ENCODE measurements at places on chromosomes 4 and X. TPM values are rescaled to one million over a fixed set of nuclear protein-coding genes. Genes with fewer than 3 reads are reported as not detected.

Gene UGT2B10
- total RNA-seq, result 0.45 TPM

Gene GLRB
- 5.2 TPM for total RNA-seq

Gene TMSB15C
- total RNA-seq, result 16.5 TPM

- no peaks in the 10 kb centered on the region for H3K36me3 ChIP-seq
- H3K4me1 ChIP-seq, result no peaks in the 10 kb centered on the region
- no peak overlapping the region for H3K4me3 ChIP-seq
- DNase-seq, result no peak
Observed at GRCh38 chr4:159607809-159608208, 504.9 kb downstream of the RAPGEF2 start.

Measured in type B pancreatic cell (in vitro differentiated cells).